Esophagus squamous epithelium (tissue), 5 donors: ENCODE measurements at places on chromosomes 11 and 22.

DNA sequence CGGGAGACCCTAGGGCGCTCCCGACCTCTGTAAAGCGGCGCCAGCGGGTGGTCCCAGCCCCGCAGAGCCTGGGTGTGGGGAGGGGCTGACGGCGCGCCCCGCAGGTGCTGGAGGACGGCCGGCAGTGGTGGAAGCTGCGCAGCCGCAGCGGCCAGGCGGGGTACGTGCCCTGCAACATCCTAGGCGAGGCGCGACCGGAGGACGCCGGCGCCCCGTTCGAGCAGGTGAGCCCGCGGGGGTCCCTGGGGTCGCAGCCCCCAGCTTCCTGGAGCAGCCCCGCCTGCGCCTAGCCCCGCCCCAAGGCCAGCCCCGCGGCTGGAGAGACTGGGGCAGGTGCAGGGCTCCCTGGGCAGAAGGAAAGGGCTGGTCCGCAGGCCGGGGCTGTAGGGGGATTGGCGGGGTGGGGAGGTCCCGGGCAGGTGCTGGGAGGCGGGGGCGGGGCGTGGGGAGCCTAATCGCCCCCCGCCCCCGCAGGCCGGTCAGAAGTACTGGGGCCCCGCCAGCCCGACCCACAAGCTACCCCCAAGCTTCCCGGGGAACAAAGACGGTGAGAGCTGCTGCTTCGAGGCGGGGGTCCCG is 19.7 kb downstream of the EPS8L2 start:
- DNase-seq: no peak

DNA sequence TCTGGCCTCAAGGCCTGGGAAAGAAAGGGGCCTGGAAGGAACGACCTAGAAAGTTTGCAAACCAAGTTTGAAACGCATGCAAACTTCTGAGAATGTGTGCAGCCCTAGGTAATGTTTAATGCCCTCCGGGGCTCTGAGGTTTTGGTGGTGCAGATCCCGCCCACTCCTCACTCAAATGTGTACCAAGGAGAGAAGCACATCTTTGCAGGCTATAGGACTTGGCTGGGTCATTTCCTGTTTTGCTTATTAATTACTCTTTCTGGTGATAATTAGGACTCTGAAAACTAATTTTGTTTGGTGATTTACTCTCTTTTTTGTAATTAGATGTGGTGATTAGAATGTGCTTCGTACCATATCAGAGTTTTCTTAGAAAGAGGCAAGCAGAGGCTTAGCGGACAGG is 625.9 kb upstream of the CADM1 start:
- DNase-seq: no peak

DNA sequence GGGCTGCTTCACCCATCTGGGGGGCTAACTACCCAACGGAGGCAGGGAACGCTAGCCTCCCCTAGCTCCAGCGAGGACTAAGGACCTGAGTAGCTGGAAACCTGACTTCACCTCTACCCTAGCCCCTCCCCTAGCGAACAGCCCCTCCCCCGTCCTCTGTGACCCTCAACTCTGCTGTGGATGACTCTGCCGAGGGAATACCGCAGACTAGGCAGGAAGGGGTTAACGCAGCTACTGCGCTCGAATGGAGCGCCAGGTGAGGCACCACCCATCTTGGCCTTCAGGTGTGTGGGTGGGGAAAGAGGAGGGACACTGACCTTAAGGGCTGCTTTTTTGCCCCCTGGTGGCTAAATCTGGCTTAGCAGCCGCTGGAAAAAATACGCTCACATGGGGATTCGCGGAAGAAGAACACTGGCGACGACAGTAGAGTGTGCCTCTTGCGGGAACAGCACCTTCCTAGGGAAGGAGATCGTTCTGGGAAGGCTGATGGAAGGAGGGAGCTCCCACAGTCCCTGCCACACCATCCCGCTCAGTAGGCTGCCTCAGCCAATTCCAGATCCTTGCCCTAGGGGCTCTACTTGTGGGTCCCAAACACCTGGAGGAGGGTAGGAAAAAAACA is 4.5 kb upstream of the BCL9L start:
- no peak for DNase-seq

GRCh38 chr11:64396079-64396591 is 37.2 kb downstream of the RPS6KA4 start:
- DNase-seq: no peak

DNA sequence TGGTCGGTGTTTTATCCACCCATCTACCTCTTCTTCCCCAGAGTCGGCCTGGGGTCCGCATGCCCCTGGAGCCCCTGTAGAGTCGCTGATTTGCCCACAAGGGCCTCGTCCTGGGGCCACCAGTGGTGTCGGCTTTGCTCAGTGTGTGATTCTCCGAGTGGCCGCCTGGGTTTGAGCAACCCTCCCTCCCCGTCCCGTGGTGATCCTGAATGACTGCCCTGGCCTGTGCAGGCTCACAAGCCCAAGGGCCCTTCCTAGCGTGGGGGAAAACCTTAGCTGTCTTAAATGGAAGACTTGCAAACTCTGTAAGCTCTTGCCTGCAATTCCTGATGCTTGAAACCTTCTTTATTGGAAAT is 128.3 kb downstream of the OSBP2 start:
- no peak for DNase-seq

DNA sequence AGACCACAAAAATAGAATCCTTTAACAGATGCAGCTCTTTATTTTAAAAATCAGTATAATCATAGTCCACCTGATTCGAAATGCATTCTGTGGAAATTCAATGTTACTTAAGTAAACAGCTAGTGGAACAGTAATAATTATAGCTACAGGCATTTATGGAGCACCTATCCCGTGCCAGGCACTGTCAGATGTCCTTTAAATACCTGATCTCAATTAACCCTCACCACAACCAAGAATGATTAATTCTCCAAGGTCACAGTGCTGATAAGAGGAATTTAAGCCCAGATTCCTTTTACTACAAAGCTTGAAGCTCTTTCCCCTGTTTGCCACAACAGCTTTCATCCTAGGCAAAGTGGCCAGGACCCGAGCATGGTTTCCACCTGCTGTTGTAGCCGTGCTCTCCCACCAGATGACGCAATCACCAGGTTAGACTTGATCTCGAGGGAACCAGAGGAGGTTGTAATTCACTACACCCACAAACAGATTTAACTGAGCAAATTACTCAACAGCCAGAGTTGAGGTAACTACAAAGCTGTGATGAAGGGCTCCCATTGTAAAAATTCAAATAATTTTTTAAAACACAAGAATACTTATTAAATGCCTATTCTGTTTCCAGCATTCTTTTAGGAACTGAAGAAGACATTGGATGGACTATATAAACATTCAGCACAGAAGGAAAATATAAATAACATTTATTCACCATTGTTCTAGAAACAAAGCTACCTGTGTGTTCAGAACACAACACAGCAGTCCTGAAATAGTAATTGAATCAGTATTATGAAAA is 10.3 kb downstream of the PRDM10 start:
- no peak for DNase-seq

- no peak for DNase-seq
Observed at GRCh38 chr11:70111269-70112016, 33.3 kb downstream of the ANO1 start.

- DNase-seq: no peak
Observed at GRCh38 chr11:72965672-72966071, 151.5 kb downstream of the ATG16L2 start.

GRCh38 chr11:30501744-30502143 is 84.4 kb downstream of the MPPED2 start:
- DNase-seq: no peak

- DNase-seq: no peak
Observed at GRCh38 chr11:2653930-2654739, 45.7 kb downstream of the KCNQ1OT1 start.

DNA sequence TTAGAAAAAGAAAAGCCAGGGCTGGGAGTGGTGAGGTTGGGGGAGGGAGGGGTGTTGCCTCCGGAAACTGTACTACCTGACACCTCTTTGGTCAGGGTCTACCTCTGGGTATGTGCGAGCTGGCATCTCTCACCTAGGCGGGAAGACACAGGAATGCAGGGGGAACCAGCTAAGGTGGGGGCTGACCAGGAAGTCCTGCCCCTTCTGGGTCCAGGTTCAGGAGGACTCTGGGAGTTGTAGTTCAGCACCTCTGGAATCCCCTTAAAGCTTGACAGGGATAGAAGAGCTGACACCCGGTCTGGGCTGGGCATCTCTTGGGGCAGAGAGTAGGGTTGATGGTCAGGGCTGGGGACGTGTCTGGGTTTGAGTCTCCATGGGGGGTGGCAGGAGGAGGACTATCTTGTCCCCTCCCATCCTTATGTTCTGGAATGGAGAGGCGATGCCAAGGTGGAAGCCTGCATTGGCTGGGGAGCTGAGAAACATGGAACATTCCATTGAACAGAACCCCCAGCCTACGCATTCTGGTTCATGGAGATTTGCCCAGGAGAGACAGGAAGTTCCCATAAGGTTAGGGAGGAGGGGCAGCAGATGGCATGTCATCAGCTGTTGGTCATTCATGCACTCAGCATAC is 2.1 kb upstream of the KIAA1671 start:
- no peak for DNase-seq

GRCh38 chr11:85893395-85893794 is 38.2 kb downstream of the CCDC83 start:
- DNase-seq: no peak

DNA sequence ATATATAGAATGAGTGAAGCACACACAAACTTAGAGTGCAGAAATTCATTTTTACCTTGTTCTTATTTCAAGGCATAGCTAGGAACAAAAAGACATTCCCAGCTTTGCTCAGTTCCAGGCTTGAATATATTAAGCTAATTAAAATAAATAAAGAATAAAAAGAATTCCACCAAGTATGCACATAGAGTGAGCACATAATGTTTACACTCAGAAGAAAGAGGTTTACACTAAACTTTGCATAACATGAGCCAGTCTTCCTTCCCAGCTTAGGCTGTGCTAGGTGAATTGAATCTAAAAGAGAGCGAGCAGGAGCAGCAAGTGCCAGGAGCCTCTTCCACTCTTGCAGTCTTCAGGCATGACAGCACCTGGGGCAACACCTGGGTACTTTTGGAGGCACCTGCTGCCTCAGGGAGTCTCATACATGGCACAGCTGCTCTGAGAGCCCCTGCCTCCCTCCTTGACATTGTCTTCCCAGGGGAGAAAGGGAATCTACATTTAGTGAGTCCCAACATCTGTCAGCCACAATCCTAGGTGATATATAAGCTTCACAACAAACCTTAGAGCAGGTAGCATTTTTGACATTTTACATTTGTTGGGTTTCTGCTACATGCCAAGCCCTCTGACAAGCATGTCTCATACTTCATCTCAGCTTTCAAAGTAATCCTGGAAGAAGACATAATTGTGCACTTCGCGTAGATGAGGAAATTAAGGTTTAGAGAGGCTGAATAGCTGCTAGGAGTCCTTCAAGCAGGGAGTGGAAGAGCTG is 732.7 kb upstream of the TENM4 start:
- DNase-seq: no peak

GRCh38 chr22:41469218-41469851 is 418 bp downstream of the ACO2 start:
- no peak for DNase-seq

GRCh38 chr11:60957188-60957587 is 5.2 kb upstream of the SLC15A3 start:
- DNase-seq: no peak

DNA sequence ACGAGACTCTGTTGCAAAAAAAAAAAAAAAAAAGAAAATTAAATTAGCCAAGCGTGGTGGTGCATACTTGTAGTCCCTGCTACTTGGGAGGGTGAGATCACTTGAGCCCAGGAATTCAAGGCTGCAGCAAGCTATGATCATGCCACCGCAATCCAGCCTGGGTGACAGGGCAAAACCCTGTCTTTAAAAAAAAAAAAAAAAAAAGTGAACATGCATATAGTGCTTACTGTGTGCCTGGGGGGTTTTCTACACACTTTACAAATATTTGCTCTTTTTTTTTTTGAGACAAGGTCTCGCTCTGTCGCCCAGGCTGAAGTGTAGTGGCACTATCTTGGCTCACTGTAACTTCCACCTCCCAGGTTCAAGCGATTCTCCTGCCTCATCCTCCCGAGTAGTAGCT is 12.9 kb downstream of the TPST2 start:
- no peak for DNase-seq

- no peak for DNase-seq
Observed at GRCh38 chr11:130471731-130472433, 23.4 kb downstream of the ADAMTS15 start.

- no peak for DNase-seq
Observed at GRCh38 chr11:106152013-106152412, 74.6 kb downstream of the AASDHPPT start.

DNA sequence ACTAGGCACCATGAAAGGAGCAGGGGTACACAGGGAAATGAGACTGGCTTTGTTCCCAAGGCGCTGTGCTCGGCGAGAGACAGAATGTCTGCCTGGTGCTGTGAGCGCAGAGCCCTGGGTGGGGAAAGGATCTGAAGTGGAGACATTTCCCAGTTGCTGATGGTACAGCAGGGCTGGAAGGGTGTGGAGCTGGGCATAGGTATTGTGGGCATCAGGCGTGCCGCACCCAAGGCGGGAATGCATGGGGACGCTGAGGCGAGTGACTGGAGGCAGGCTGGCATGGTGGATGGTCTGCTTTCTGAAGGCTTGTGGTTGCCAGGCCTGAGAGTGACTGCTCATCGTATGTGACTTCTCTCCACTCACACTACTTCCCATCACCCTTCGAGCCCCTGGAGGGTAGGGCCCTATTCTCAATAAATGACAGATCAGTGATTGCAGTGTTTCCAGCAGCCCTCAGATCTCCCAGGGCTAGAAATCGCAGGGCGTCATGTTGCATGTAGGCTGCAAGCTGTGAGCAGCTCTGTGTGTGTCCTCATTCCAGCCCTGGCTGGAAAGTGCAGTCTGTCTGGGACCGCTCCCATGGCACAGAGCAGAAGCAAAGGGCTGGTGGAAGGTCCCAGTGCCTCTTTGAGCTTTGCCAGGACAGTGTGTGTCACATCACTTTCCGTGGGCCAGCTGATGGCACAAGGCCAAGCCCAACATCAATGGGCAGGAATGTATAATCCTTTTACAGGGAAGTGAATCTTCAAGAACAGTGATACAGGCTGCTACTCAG is 67.7 kb downstream of the TBC1D22A start:
- no peak for DNase-seq

GRCh38 chr11:12975195-12975594 is 33.9 kb upstream of the RASSF10 start:
- DNase-seq: no peak
